ENCODE measurements at places on chromosomes 5 and 9.

- H3K4me3 ChIP-seq, result no peak overlapping the region
- no peak overlapping the region for H3K27ac ChIP-seq
- DNase-seq, result no peak
- H3K4me1 ChIP-seq, result no peaks in the 10 kb centered on the region
- no peaks in the 10 kb centered on the region for H3K36me3 ChIP-seq
- H3K27me3 ChIP-seq, result no peaks in the 10 kb centered on the region
Observed at GRCh38 chr9:134589748-134590147, 51.9 kb upstream of the COL5A1 start.

GRCh38 chr5:113212244-113212920 lies 222.4 kb downstream of the TSSK1B start:
- no peaks in the 10 kb centered on the region for H3K27me3 ChIP-seq
- H3K4me1 ChIP-seq, result no peaks in the 10 kb centered on the region
- no peak overlapping the region for H3K4me3 ChIP-seq
- no peaks in the 10 kb centered on the region for H3K36me3 ChIP-seq

- no peak overlapping the region for H3K27ac ChIP-seq
- H3K4me3 ChIP-seq, result no peak overlapping the region
- no peak for DNase-seq
- H3K27me3 ChIP-seq, result no peaks in the 10 kb centered on the region
Observed at GRCh38 chr5:118981783-118982182, 6.6 kb downstream of the DTWD2 start.

GRCh38 chr5:1998348-1998669 lies 115.6 kb upstream of the IRX4 start:
- DNase-seq, result no peak
- H3K27ac ChIP-seq, result no peak overlapping the region
- no peaks in the 10 kb centered on the region for H3K4me1 ChIP-seq
- H3K4me3 ChIP-seq, result no peak overlapping the region

DNA sequence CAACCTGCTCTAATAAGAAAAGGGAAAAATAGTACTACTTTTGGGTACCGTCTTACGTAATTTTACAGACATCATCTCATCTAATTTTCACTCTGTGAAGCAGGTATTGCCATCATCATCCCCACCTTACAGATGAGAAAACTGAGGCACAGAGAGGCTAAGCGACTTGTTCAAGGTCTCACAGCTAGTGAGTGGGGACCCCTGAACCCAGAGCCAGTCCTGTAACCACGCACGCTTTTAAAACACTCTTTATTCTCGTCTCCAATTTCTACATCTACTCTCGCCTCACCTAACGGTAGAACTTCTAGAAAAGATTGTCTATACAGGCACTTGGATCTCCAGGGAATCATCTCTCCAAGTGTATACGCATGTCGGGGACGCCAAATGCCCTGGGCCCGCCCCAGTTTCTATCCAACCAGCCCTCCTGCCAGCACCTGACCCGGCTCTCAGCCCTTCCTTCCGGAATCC lies 1.5 kb upstream of the TRAF1 start:
- peaks cover 69% of the 10 kb centered on the region for H3K4me1 ChIP-seq
- peak overlapping the region; percentile 90 for H3K27ac ChIP-seq
- peak overlapping the region; percentile 56 for H3K4me3 ChIP-seq
- no peak for DNase-seq

- no peak for DNase-seq
- no peak overlapping the region for H3K4me3 ChIP-seq
- H3K4me1 ChIP-seq, result peaks cover 9% of the 10 kb centered on the region
- H3K27ac ChIP-seq, result no peak overlapping the region
- no peaks in the 10 kb centered on the region for H3K36me3 ChIP-seq
Observed at GRCh38 chr9:36729906-36730305, 157.2 kb downstream of the MELK start.

DNA sequence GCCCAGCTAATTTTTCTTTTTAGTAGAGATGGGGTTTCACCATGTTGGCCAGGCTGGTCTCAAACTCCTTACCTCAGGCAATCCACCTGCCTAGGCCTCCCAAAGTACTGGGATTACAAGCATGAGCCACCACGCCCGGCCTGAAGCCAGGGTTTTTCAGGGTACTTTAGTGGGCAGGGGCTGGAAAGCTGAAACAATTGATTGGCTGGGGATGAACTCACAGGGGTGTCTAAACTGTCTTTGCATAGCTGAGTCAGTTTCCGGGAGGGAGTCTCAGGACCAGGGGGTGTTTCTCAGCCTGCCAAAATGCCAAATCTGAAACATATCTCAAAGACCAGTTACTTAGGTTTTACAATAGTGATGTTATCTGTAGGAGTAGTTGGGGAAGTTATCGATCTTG lies 46.1 kb downstream of the PRUNE2 start:
- H3K4me3 ChIP-seq, result no peak overlapping the region
- DNase-seq, result no peak
- H3K36me3 ChIP-seq, result no peaks in the 10 kb centered on the region
- no peaks in the 10 kb centered on the region for H3K27me3 ChIP-seq
- no peak overlapping the region for H3K27ac ChIP-seq
- no peaks in the 10 kb centered on the region for H3K4me1 ChIP-seq

DNA sequence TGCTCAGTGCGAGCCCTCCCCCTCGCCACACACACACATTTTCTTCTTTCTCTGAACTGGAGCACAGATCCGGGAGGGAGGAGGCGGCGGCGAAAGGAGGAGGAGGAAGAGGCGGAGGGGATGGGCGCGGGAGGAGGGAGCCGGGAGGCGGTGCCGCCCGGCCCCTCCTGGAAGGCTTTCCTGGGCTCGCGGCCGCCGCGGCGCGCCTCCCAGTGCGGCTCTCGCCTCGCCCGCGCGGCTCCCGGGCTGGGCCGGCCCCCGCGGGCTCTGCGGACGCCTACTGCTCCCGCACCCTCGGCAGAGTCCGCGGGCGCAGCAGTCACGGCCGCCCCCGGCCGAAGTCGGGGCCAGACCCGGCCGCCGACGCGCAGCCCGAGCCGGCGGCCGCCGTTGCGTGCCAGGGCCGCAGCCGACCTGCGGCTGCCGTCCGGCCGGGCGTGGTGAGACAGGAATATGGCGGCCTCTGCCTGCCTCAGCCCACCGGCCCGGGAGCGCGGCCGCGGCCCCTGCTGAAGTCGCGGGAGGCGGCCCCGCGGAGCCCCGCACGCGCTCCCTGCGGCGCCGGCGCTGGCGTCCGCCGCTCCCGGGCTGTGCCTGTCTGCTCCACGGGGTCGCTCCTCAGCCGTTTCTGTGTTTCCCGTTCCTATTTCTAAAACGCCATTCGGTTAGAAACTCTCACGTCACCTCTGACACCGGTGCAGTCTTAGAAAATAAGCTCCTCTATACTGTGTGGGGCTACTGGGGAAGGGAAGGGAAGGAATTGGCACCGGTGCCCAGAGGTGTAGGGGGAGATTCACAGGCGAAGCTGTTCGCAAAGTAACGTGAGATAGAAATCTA lies 500 bp upstream of the GNAQ start:
- no peaks in the 10 kb centered on the region for H3K36me3 ChIP-seq
- H3K27me3 ChIP-seq, result peaks cover 54% of the 10 kb centered on the region
- peak; percentile 58 for DNase-seq
- no peak overlapping the region for H3K27ac ChIP-seq
- peaks cover 25% of the 10 kb centered on the region for H3K4me1 ChIP-seq

Measured in B cell (primary cell).